ENCODE measurements at places on chromosomes 12 and 14.

- DNase-seq, result no peak
Measured at GRCh38 chr14:66311990-66312389, 174.2 kb upstream of the CCDC196 start.

- no peak for DNase-seq
Measured at GRCh38 chr14:46432516-46432915, 219.1 kb downstream of the RPL10L start.

DNA sequence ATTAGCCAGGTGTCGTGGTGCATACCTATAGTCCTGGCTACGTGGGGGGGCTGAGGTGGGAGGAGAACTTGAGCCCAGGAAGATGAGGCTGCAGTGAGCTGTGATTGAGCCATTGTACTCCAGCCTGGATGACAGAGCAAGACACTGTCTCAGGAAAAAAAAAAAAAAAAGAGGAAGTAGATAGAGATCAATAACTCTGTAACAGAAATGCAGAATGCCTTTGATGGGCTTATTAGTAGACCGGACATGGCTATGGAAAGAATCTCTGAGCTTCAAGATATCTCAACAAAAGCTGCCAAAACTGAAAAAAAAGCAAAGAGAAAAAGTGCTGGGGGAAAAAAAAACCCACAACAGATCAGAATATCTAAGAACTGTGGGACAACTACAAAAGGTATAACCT is 37.5 kb downstream of the GPR68 start:
- no peak for DNase-seq

- peak; percentile 87 for DNase-seq
Measured at GRCh38 chr14:71143381-71144290, 236.4 kb downstream of the PCNX1 start.

DNA sequence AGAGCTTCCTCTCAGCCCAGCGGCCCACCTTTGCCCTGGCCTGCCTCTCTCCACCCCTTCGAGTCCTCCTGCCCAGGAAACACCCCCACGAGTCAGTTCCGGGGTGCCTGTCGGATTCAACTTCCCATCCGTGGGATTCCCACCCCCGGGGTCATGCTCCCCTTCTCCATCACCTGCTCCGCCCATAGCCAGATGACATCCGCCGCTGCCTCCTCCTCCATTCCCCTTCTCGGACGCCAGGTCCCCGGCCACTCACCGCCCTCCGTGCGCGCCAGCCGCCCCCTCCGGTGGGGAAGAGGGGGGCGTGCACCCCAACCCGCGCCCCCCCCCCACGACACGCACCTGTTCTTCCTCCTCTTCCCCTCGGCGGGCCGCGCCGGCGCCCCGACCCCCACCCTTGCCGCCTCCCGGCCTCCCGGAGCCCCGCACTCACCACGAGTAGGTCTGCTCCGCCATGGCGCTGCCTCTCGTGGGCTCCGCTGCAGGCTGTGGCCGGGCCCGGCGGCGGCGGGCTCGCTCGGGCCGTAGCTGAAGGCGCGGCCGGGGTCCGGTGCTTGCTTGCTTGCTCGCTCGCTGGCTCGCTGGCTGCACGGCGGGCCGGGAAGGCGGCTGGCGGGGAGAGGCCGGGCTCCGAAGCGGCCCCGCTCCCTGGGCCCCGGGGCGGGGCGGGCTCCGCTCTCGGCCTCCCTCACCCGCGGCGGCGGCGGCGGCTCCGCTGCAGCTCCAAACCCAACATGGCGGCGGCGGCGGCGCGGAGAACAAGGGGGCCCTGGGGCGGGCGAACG is 554 bp downstream of the SPPL3 start:
- DNase-seq, result peak; percentile 46

DNA sequence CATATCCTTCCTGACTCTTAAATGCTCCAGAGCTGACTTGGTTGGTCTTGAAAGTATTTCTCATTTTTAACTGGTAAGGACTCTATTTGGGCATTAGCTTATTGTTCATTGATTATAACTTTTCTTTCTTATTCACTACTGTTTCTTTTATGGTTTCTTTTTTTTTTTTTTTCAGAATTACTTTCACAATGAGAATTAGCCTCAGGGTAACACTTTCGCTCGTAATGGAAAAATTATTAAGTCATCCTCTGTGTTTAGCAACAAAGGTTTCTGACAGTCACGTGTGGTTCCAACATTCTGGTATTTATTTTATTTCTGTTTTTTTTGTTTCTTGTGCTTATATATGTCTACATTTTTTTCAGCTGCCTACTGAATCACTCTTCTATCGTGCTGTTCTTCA is 80.0 kb downstream of the METTL25 start:
- no peak for DNase-seq

DNA sequence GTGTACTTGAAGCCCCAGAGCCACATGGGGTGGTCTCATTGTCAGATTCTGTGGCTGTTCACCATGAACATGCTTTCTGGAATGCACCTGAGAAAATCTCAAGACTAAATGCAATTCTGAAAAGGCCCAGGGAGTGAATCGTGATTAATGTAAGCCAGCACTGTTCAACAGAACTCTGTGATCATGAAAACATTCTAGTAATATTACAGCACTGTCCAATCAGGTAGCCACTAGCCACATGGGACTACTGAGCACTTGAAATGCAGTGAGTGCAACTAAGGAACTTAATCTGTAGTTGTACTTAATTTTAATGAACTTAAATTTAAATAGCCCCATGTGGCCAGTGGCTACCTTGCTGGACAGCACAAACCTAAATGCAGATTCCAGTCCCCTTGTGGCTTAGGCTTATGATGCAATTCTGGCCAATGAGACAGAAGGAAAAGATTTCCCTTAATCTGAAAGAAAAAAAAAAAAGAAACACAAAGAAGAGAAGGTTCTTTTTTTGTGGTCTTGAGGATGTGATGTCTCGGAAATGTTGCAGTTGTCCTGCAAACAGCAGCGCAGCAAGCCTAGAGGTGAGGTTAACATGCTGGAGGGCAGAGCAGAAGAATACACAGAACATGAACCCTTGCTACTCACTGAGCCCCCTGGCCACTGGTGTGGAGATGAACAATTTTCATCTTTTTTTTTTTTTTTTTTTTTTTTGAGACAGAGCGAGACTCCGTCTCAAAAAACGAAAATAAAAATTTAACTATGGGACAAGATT is 48.2 kb downstream of the SPPL3 start:
- no peak for DNase-seq

DNA sequence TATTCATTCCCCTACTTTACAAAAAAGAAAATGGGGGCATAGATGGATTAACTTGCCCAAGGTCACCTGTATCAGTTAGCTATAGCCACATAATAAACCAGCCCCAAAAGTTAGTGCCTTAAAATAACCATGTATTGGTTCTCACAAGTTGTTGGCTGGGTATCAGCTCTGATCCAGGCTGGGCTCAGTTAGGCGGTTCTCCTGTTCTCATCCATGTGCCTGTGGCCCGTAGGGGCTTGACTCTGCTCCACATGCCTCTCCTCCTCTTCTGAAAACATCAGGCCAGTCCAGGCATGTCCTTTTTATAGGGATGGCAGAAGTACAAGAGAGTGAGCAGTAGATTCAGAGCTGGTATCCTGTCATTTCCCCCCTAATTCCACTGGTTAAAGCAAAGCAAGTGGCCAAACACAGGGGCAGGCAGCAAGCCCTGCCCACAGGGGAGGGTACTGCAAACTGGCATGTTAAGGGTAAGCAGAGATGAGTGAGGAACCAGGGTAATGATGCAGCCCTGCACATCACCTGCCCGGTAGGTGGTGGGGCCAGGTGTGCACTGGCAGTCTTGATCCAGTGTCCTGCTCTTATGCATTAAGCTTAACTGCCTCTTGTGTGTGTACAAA is 47.9 kb upstream of the TUNAR start:
- no peak for DNase-seq

DNA sequence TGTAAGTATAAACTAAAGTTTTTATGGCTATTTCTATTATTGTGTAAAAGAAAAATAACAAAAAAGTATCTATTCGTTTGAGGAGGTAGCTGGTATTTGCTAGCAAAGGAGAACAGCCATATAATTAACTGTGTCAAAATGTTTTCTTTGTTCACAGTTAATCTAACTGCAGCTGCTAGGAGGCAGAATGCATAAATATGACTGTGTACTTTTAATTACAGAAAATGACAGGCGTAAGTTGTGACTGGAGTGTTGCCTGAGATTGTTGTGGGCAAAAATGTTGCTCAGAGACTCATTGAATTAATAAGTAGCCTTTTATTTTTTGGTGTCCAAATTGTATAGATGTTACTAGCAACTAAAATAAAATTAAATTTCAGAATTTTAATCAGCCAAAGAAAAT is 33.5 kb downstream of the PTPRO start:
- DNase-seq, result no peak

DNA sequence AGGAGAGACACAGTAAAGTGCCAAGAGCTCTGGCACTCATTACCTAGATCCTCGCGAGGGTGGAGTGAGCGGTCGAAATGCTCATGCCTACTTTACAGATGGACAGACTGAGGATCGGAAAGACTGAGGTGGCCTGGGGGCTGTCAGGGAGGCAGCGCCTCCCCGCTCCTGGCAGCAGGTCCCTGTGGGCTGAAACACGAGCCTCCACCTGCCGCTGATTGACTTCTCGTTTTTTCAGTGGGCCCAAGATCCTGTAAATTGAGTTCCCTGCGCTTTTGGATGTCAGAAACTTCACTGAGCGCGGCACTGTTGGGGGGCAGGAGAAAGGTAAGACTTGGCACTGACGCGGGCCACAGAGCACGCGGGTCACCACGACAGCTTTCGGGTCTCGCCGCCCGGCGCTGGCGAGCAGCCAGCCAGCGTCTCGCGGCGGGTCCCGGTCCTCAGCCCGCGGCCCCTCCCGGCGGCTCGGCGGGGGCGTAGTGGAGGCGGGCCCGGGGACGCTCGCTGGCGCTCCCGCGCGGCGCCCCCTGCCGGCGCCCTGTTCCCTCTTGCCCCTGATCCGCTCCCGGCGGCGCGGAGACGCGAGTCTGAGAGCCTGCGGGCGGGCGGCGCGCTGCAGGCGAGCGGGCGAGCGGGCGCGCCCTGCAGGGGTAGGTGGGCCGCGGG is 552 bp upstream of the SCN8A start:
- DNase-seq, result peak; percentile 94

DNA sequence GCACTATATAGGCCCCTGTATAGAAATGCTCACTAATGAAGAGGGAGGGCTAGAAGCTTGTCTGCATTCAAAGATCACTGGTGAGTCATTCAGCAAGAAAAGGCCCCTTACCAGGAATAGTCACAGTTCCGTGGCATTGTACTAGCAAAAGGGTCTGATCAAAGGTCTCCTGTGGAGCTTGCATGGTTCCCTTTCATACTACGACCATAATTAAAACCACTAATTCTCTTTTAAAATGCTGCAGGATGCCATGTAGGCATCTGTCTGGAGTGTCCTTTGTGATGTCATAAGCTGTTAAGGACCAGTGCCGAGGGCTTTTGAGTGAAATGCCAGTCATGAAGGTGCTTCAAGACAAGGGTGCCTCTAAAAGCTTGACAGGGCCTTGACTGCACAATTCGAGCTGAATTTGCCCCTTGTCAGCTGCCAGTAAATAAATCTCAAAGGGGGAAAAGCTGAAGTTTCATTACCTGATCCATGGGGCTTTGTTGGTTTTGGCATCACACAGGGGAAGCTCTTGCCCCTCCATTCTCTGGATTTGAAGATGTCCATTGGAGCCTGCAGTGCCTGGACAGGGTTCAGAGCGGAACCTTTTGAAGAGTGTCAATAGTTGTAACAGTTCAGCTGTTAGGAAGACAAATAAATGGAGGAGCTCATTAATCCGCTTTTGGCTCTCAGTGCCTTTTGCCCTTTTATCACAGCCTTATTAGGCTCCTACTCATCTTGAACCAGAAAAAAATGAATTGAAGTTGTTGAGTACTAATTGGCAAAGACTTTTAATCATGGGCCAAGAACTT is 69.1 kb downstream of the TMEM260 start:
- no peak for DNase-seq

DNA sequence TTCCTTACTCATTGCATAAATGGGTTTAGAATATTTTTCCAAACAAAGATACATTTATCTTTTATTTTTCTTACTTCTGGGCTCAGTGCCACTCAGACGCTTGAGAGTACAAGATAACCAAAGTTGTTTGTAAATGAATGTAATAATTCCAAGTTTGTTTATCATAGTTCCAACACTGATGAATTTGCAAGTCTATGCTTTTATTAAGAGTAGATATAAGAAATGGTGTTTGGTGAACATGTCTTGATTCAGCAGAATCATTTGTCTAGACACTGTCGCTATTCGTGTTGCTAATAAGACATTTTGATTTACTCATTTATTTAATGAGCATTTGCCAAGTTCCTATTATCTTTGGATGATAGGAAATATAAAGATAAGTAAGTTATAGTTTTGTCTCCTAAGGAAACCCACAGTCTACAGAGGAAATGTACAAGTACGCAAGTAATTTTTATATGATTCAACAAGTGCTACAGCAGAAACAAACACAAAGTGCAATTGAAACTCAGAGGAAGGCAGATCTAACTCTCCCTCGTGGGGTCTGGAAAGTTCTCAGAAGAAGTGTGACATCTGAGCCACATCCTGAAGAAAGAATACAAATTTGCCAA is 132.8 kb upstream of the FSCB start:
- DNase-seq, result no peak

DNA sequence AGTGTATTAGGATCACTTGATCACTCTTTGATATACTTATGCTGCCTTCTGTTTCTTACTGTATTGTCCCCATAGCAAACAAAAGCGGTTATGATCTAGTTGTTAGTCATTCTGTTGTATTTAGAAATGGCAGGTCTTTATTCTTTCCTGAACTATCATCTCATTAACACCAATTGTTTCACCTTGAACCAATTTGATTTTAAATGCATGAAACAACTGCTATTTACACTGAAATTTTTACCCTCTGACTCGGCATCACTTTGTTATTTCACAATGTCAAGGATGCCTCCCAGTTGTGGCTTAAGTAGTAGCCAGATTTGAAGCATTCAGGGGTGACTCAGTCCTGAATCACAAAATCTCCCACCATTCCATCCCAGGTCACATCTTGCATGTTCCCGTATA is 303.5 kb downstream of the EGLN3 start:
- peak; percentile 76 for DNase-seq

DNA sequence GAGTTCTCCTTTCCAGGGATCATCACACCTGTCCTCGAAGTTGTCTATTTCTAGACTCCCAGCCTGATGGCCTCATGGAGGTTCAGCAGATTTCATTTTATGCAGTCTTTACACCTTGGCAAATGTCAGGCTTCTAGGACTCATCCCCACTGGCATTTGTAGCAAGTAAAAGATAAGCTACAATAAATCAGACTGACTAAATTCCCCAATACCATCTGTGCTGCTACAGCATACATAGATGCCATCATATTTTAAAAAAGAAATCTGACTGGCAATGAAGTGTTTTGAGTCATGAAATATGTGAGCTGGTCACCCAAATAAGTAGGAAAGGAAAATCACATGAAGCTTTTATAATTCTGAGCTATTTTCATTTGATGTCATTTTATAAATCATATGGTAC is 55.3 kb downstream of the KCNC2 start:
- DNase-seq, result no peak

Measured in urothelium cell line (cell line).